ENCODE measurements at places on chromosomes 7 and 10.

DNA sequence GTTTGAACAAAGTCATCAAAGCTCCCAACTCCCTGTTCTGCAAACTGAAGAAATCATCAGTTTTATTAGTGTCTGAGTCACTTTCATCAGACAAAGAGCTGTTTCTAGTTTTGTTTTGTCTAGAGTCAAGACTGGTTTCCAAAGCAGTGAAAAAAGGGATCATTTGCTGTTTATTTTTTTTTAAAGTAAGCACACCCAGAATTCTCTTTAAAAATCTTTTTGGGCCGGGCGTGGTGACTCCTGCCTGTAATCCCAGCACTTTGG, 972.0 kb upstream of the CELF2 start:
- no peak for DNase-seq

DNA sequence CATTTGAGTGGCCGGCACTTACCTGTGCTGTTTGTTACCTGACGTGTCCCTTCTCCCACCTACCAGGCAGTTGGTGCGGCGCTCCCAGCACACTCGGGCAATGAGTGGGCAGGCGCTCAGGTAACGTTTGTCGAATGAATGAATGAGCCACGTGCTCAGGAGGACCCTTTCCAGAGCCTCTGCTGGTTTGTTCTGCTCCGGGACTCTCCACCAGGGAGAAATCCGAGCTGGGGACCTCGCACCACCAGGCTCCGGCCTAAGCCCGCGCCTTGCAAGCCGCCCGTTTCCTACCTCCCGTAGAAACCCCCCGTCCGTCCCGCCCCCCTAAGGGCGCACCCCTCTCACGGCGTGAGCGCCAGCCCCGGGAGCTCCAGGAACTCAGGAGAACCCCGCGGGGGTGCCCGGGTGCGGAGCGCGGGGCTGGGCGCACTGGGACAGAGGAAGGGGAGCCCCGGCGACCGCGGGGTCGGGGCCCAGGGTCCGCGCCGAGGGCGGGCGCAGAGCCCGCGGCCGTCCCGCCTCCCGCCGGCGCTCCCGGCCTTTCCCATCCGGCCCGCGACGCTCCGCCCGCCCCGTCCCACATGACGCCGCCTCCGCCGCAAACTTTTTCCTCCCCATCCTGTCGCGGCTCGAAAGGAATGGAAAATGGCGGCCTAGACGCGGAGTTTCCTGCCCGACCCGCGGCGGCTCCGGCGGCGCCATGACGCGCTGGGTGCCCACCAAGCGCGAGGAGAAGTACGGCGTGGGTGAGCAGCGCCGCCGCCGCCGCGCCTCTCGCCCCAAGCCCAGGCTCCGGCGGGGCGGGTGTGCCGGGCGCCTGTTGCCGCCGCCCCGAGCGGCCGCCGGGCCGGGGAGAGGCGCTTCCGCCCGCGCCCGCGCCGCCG, at the start of gene DOCK1:
DOCK1 (plus strand) TSS at position 611 of the 884 bp plus-strand sequence; CDS start at position 701, 90 bp downstream.
- DNase-seq, result no peak

- DNase-seq, result no peak
Observed at GRCh38 chr10:77386365-77386764, 251.2 kb downstream of the KCNMA1 start.

GRCh38 chr10:83372646-83373045, 766.7 kb upstream of the GHITM start:
- no peak for DNase-seq

GRCh38 chr7:17185690-17186070, 112.8 kb upstream of the AHR start:
- DNase-seq, result no peak

- no peak for DNase-seq
Observed at GRCh38 chr10:132276706-132277105, 31.0 kb downstream of the STK32C start.
